ENCODE measurements at places on chromosomes 7 and 10.

- DNase-seq, result no peak
Observed at GRCh38 chr10:667096-667495, 22.4 kb downstream of the DIP2C start.

DNA sequence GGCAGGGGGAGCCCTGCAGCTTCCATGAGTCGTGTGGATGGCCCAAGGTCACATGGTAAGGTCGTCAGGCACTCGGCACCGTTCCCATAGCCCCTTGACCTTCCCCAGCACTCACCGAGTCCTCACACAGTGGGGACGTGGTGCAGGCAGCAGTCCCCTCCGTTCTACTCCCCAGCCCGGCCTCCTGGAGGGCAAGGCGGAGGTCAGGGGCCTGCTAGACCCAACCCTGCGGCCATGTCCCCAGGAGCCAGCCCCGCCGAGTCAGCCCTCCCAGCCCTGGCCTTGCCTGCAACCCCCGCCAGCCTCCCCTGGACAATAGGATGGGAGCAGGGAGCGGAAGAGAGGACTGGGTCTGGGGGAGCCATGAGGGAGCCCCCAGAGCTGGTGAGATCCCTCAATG lies 65.2 kb downstream of the ELFN1 start:
- no peak for DNase-seq

DNA sequence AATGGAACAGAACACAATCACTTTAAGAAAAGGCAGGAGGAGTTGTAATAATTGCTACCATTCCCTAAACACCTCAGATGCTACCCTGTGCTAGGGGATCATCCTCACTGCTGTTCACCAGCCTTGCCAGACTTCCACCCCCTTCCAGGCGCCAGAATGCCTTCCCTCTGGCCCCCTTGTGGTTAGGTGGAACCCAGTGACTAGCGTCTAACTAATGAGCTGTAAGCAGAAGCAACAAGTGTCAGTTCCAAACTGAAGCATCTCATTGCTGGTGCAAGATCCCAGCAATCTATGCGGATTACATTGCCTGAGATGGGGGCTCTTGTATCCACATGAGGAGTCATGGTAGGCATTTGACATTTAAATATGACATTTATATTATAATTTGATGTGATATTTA lies 86.6 kb downstream of the FRMD4A start:
- no peak for DNase-seq

GRCh38 chr10:64040781-64041180 lies 519.6 kb downstream of the REEP3 start:
- DNase-seq, result no peak

- DNase-seq, result no peak
Observed at GRCh38 chr7:73960548-73960947, 67.4 kb upstream of the ELN start.

GRCh38 chr7:1889556-1890181 lies 219.6 kb downstream of the ELFN1 start:
- no peak for DNase-seq

DNA sequence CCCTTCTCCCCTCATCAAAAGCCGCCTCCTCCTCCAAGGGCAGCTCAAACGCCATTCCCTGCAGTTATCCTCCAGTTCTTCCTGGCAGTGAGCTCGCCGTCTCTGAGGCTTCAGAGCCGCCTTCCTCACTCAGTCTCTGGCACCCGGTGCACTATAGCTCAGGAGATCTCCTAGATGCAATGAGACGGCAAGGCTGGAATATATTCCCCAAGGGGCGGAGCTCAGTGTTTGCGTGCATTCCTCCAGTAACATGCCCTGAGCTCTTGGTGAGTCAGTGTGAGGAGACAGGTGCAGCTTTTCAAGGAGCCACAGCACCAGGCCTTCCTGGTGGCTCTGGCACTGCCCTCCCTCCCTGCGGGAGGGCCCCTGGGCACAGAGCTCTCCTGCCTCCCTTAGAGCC lies 512.6 kb upstream of the FOXK1 start:
- DNase-seq, result no peak

GRCh38 chr10:111511751-111512150 lies 434.9 kb downstream of the ADRA2A start:
- no peak for DNase-seq

DNA sequence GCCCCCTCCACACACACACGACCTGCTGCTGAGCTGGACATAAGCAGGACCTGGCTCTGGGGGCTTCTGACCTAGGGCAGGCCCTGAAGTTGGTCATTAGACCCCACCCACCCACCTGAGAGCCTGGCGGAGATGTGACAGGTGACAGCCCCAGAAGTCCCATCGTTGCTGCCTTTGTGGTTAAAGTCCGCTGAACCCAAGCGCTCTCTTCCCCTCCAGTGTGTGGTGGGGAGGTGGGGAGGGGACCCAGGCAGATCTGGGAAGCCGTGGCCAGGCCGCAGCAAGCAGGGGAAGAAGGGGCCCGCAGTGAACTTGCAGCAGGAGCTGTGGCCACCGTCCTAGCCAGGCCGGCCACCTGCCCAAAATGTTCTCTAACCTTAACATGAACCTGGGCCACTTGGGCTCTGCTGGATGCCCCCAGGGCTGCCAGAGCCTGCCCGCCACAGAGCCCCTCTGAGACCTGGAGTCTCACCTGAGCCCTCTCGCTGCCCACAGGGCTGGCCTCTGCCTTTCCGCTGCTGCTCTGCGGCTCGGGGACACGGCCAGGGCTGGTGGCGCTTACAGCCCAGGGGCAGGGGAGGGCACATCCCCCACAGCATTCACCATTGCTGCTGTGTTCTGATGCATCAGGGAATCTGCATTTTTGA lies 65.1 kb downstream of the LHPP start:
- DNase-seq, result no peak

DNA sequence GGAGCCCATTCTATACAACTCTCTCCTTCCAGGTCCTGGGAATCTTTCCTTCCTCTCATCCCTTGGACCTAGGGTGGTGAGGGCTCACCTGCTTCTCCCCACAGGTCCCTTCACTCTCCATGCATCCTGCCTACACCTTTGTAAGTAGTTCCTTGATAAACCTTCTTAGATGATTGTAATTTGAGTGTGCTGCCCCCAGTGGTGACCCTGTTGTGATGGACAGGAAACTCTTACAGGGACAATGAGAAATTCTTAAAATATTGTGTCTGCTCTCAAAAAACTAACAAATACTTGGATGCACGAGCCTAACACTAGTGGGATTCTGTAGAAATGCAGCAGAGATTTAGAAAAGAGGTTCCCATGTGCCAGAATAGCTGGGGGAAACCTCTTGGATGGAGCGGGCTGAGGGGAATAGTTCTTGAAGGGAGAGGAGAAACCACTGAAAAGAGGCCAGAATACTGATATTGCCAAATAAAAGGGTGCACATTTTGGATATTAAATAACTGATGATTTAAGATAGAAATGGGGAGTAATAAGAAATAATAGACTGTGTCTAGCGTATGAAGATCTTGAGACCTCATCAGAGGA lies 6.7 kb upstream of the PAXIP1 start:
- no peak for DNase-seq

GRCh38 chr7:142753366-142753765 lies 4.1 kb downstream of the PRSS1 start:
- no peak for DNase-seq

GRCh38 chr7:158527915-158528502 lies 59.6 kb downstream of the PTPRN2 start:
- no peak for DNase-seq

- DNase-seq, result no peak
Observed at GRCh38 chr10:64636461-64636860, 1115.3 kb downstream of the REEP3 start.

- DNase-seq, result peak; percentile 62
Observed at GRCh38 chr7:106736508-106737201, 75.7 kb upstream of the CCDC71L start.

DNA sequence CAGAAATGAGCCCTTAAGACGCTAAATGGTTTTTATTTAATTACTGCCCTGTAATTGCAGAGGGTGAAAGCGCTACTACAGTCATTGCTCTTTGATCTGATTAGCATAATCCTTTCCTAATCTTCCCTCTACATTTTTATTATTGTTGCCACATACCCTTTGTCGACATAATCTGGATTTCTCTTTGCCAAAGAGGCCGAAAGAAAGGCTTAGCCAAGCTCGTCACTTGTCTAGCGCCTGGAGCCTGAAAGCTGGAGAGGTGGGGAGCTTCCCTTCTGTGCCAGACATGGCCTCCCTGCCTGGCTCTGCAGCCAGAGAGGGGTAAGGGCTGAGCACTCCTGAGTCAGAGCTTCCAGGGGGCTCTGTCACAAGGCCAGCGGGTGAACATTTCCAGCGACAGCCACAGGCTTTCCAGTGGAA lies 145.9 kb downstream of the PRKAG2 start:
- no peak for DNase-seq

GRCh38 chr7:144256112-144256511 lies 8.5 kb downstream of the OR2A7 start:
- DNase-seq, result no peak

DNA sequence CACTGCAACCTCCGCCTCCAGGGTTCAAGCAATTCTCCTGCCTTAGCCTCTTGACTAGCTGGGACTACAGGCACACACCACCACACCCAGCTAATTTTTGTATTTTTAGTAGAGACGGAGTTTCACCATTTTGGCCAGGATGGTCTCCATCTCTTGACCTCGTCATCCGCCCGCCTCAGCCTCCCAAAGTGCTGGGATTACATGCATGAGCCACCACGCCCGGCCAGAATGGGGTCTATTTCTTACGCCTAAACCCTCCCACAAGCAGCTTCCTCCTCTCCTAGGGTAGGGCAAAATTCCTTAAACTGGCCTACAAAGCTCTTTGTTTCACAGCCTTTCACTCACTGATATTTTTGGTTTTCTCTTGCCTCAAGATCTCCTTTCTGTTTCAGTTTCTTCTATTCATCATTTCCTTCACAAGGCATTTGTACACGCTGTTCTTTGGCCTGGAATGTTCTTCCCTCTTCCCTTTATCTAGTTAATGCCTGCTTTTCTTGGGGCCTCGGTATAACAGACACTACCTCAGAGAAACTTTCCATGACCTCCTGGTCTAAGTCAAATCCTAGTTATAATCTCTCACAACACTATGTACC lies 6.7 kb downstream of the CPEB3 start:
- no peak for DNase-seq

- no peak for DNase-seq
Observed at GRCh38 chr7:136941816-136942215, 73.4 kb downstream of the CHRM2 start.

- DNase-seq, result no peak
Observed at GRCh38 chr10:28892818-28893547, 215.7 kb downstream of the BAMBI start.

DNA sequence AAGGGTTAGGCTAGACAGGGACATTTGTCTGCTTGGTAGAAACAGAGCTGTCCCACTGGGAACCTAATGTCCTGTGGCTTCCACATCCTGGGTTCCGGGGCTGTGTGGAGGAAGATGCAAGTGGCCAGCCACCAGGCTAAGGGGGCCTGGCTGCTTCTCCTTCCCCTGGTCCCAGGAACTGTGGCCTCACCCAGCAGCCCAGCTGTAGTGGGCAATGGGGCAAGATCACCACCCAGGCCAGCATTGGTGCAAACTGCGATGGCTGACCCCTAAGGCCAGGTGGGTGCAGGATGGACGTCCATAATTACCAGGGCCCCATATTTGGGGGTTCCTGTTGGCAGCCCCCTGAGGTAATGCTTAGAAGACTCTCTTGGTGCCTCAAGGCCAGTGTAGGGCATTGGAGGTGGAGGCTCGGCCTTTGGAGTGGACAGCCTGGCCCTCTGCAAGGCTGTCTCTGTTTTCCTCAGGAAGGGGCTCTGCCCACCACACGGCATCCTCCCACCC lies 226.7 kb downstream of the TCF7L2 start:
- DNase-seq, result no peak

GRCh38 chr7:142355328-142355727 lies 97.5 kb upstream of the PRSS58 start:
- DNase-seq, result no peak

GRCh38 chr7:132458729-132459128 lies 117.5 kb downstream of the PLXNA4 start:
- no peak for DNase-seq

GRCh38 chr7:25624051-25624450 lies 395.8 kb upstream of the NPVF start:
- no peak for DNase-seq

DNA sequence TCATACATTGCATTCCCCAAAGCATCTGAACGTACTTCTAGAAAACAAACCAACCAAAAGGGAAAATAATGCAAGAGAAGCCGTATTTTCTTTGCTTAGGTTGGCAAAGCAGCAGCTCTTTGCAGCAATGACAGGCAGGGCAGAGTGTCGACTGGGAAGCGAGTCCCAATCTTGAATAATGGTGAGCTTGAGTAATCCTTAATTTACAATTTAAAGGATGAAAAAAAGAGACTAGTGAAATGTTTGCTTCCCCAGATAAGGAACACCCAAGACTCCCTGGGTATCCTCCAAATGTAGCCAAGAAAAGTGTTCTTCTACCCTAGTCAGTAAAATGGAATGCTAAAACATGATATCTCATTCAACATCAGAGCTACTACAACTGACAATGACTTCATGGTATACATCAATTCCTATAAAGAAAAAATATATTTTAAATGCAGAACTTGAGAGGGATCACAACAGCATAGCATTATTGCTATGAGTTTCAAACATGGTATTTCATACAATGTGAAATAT lies 32.0 kb downstream of the GPAM start:
- DNase-seq, result no peak

DNA sequence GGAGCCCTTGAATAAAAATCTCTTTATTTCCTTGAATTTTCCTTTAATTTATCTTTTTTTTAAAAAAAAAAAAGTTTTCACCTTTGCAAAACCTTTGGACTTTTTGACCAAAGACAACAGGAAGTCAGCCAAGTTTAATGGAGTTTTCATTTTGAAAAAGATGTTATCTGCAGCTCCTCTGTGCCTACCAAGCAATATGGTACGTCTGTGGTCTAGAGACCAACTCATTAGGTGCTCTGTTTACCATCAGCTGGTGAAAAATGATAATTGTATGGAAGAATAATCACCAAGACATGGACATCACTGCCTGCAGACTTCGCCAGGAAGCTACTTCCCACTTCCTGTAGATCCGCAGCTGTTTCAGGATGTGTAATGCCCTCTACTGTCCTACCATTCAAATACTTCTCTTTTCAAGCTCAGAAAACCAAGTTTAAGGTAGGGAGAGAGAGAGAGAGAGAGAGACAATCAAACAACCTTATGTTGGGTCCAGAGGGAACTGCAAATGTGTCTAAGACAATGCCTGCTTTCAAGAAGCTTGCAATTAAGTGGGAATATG lies 18.7 kb downstream of the PLXNA4 start:
- no peak for DNase-seq

GRCh38 chr10:120336911-120337540 lies 120.0 kb upstream of the PLPP4 start:
- DNase-seq, result no peak

- no peak for DNase-seq
Observed at GRCh38 chr10:85600026-85600743, 766.4 kb downstream of the GRID1 start.

- DNase-seq, result no peak
Observed at GRCh38 chr10:13795653-13796555, 209.1 kb downstream of the PRPF18 start.

Data from fibroblast of skin of left biceps (primary cell).